8988T (cell line): ENCODE measurements at places on chromosomes 16 and 17.

- DNase-seq: no peak
These were observed 14.6 kb downstream of the COL1A1 start for GRCh38 chr17:50186661-50187393.

DNA sequence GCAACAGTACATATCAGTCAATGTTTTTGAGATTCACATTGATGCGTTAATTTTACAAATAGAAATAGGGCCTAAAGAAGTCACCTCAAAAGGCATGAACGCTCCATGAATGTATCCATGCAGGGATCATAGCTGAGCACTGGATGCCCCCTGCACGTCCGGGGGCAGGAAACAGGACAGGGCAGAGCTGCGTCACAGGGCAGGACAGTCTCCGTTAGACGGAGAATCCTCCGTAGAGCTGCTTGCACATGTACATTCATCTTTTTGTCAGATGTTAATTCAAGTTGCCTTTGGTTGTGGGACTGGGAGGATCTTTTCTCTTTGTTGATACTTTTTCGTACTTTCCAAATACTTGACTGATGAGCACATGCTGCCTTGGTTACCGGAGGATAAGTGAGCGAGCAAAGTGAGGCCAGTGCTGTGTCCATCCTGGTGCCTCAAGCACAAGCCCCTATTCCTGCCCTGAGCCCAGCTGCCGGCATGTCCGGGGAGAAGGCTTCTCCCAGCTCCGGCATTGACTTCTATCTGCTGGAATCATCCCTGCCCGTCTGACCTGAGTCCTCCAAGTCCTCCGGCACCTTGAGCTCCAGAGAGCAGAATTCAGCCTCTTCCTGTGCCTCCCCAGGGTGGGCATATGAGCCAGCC lies 15.0 kb downstream of the GAA start:
- DNase-seq: no peak

DNA sequence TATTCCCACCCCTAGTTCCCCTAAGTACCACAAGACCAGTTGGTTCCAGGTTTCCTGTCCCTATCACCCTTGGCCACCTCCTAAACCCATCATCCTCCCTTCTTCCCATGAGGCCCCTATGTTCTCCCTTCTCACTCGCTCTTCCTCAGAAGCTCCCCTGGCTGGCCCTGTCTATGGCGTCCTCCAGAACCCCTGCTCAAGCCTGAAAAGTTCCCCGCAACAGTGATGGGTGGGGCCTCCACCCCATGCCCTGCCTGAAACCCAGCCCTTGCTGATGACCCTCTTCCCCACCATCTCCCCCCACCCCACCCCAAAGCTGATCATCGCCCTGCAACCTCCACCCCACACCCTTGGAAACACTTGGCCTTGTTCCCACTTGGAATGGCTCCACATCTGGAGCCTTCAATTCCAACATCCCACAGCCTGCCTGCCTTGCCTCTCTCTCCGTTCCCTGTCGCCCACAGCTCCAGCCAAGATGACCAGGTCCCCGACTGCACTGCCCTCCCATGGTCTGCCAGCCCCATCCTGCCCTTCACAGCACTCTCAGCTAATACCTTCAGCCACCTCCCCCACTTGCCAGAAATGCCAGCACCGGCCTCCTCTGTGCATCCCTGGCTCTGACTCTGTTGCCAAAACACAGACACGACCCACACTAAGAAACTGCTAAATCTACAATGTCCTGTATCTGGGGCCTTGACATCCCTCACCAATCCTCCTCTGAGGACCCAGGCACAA lies 10.5 kb downstream of the OSBPL7 start:
- DNase-seq: no peak

- no peak for DNase-seq
These were observed 4.3 kb downstream of the CANT1 start for GRCh38 chr17:79005063-79005861.

GRCh38 chr17:82383411-82383810 lies 11.8 kb downstream of the UTS2R start:
- no peak for DNase-seq

DNA sequence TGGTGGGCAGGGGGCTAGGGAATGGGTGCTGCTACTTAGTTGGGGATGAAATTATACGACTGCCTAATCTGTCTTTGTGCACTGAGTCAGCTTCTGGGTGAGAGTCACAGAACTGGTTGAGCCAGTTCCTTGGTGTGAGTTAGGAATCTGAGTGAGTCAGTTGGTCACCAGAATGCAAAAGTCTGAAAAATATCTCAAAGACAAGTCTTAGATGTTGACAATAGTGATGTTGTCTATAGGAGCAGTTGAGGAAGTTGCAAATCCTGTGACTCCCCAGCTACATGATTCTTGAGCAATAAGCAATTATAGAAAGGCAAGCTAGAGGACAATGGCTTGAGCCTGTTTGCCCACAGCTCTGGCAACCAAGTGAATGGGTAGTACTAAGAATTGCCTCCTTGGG lies 399.2 kb downstream of the CNTNAP4 start:
- no peak for DNase-seq

GRCh38 chr16:81204798-81205680 lies 33.5 kb upstream of the BCO1 start:
- no peak for DNase-seq

- no peak for DNase-seq
These were observed 63.1 kb downstream of the IKZF3 start for GRCh38 chr17:39801055-39801454.

DNA sequence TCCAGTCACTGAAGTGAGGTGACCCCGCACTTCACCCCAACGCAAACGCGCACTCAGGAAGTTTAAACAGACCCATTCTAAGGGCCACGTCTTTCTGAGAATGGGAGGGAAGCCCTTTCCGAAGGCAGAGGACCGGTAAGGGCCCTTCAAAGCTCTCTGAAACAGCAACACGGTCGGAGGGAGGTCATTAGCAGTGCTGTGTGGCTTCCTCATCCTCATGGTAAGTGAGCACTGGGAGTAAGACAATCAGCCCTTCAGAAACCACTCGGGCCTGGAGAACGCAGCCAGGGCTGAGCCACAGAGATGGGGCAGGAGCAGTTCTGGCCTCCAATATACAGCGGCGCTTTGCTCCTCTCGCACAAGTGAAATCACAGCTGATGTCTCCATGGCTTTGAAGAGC lies 23.7 kb downstream of the SRL start:
- no peak for DNase-seq

DNA sequence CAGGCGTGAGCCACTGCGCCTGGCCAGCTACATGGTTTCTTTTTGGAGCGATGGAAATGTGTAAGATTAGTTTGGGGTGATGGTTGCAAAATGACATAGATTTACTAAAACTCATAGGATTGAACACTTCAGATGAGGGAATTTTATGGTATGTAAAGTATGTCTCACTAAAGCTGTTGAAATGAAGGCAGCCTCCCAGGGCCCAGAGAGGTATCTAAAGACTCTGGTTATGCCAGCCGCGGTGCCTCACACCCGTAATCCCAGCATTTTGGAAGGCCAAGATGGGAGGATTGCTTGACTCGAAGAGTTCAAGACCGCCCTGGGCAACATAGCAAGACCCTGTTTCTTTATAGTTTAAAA lies 254.9 kb downstream of the PARN start:
- DNase-seq: no peak

DNA sequence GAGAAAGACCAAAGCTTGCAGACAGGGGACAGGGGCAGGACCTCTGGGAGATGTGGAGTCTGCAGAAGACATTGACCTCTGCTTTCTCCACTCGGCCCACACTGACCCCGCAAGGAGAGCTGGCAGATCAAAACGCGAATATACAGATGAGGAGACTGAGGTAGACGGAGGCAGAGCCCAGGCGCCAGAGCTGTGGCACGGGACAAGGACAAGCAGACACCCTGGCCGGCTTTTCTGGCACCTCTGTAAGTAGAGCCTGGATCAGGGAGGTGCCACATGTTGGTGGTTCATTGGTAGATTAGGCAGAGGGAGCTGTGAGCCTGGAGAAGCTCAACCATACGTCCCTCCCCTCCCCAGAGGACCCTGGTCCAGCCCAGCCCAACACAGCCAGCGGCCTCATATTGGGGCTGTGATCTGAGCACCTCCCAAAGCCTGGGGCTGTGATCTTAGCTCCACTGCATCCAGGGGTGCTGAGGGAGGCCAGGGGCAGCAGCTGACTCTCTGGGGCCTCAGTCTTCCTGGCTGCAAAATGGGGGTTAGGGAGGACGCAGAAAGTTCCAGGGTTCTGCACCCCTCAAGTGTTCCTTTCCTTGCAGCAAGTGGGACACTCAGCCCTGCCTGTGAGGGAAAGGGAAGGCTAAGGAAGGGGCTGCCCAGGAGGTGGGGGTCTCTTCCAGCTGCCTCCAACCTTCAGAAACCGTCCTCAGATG lies 4.0 kb downstream of the NATD1 start:
- no peak for DNase-seq
